ENCODE measurements at places on chromosomes 4 and X.

- no peak for DNase-seq
Observed at GRCh38 chr4:37934609-37935008, 25.6 kb upstream of the PTTG2 start.

DNA sequence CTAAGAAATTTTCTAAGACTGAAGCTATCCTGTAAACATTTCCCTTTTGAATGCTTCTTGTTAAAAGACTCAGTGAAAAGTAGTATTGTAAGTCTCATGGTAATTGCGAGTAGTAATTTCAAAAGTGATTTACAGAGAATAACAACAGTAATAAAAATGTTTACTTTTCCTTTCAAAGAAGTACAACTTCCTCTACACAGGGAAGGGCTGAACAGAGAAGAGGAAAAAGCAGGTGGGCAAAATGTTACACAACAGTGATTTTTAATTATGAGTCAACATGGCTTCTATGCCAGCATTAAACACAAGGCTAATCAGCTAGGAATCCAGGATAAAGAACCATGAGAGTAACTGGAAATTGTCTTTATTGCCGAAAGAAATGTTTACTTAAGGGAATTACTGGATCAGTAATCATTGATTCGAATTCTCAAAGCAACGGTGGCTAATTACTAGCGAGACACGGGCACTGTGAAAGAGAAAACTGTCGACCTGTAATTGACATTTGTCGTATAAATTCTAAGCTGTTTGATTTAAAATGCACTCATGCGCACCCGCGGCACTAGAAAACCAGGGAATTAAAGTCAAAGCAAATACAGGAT, 15.4 kb downstream of the UTP3 start:
- no peak for DNase-seq

- DNase-seq = no peak
Observed at GRCh38 chr4:81499840-81500239, 28.1 kb upstream of the RASGEF1B start.

DNA sequence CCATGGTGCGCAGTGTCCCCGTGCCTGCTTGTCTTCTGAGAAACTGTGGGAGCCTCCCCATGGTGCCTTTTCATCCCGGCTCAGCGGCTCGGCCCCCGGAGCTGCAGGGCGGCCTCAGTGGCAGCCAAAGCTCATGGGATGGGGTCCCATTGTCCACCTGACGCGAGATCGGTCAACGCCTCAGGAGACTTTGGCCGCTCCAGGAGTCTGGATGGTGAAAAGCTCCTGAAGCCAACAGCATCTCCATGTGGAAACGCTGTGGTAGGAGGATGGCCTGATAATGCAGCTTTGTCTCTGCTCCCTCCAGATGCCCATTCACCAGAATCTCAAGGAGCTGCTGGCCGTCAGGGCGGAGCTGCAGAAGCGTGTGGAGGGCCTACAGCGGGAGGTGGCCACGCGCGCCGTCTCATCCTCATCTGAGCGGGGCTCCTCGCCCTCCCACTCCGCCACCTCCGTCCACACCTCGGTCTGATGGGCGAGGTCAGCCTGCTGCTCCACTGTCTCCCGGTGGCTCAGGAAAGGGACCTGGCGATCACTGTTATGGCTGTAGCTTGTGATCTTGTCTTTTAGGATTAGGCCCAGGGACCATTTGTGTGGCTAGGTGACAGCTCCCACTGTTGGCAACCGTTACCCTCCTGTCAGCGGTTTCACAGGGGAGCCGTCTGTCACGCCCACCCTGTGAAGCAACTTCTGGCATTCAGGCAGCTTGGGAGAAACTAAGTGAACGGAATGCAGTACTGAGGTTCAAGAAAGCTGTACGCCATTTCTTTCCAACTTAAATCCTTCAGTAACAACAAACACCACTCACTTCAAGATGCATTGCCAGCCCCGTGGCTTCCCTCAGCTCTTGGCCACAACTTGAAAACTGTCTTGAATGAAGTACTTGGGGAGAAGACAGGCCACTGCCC, 69.3 kb downstream of the MTMR1 start:
- DNase-seq = no peak

- DNase-seq = no peak
Observed at GRCh38 chr4:15689540-15689939, 7.9 kb downstream of the FAM200B start.

DNA sequence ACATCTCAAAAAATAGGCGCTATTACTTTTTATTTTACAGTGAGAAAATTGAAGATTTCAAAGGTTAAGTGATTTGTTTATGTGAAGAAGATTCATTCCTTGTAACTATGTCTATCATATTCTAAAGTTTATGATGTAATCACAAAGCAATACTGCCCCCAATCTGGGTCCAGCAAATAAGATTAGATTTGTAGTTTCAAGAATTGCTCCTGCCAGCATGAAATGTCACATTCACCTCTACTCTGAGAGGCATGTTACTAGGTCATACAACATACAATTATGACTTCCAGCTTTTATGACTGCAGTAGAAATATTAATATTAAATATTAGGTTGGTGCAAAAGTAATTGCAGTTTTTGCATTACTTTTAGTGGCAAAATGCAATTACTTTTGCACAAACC, 976.2 kb downstream of the FSTL5 start:
- DNase-seq = no peak

GRCh38 chrX:24175276-24175675, 25.7 kb downstream of the ZFX start:
- no peak for DNase-seq
